Astrocyte (in vitro differentiated cells and primary cell): ENCODE measurements at places on chromosomes 5 and 9. TPM values are rescaled to one million over a fixed set of nuclear protein-coding genes. Genes with fewer than 3 reads are reported as not detected.

TAF11L10 gene
- total RNA-seq = not detected in 2 replicates

TRMO gene
- total RNA-seq = 8.5 and 8.8 TPM in 2 replicates

ADAMTS2 gene
- total RNA-seq = 18.8 and 26.6 TPM in 2 replicates

SLC6A3 gene
- total RNA-seq = 0.07 TPM in 2 replicates

MELK gene
- total RNA-seq = 8.4 and 12.3 TPM in 2 replicates

IFNA21 gene
- total RNA-seq = not detected in 2 replicates

NUDT2 gene
- 12.8 and 12.9 TPM in 2 replicates for total RNA-seq

MEGF10 gene
- total RNA-seq = 15.8 and 19.5 TPM in 2 replicates

FOXI1 gene
- total RNA-seq = not detected in 2 replicates

TMEM232 gene
- 1.4 and 1.7 TPM in 2 replicates for total RNA-seq

COL23A1 gene
- 0.16 and 0.19 TPM in 2 replicates for total RNA-seq

GRCh38 chr9:116219686-116220085, 66.1 kb downstream of the PAPPA start:
- no peaks in the 10 kb centered on the region for H3K27me3 ChIP-seq
- no peaks in the 10 kb centered on the region for H3K36me3 ChIP-seq
- no peaks in the 10 kb centered on the region for H3K4me1 ChIP-seq

DNA sequence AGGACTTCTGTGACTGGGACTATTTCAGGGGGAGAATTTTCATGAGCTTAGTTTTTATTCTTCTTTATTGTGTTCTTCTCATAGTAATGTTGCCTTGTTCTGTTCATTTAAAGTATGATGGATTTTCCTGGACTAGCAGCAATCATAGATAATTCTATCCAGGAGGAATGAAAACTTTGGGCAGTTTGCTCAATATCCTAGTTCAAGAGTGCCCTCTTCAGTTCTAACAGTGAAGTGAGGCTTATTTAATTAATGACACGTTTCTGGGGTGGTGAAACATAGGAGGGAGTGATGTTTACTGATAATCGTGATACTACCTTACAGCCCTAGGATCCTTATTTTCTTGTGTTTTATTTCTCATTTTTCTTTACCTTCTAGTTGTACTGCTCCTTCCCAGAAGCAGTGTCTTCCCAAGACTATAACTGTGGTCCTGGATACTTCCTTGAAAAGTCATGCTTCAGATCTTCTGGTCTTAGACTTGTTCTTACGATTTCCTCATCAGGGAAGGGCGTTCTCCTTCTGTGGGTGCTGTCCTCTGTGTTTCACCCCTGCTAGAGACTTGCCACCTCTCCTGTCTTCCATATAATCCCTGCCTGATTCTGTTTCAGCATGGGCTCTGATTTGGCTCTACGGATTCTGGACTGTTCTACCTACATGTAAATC, 57.4 kb downstream of the CFAP95 start:
- no peaks in the 10 kb centered on the region for H3K27me3 ChIP-seq
- H3K36me3 ChIP-seq = no peaks in the 10 kb centered on the region
- H3K27ac ChIP-seq = no peak overlapping the region
- DNase-seq = no peak

GRCh38 chr5:55437859-55438206, 96.9 kb downstream of the PLPP1 start:
- DNase-seq = no peak
- H3K36me3 ChIP-seq = no peaks in the 10 kb centered on the region
- H3K27ac ChIP-seq = peak overlapping the region; percentile 71
- peaks cover 35% of the 10 kb centered on the region for H3K4me1 ChIP-seq

GRCh38 chr5:181164076-181164952, 16.9 kb downstream of the OR2V2 start:
- no peak overlapping the region for H3K4me3 ChIP-seq
- no peaks in the 10 kb centered on the region for H3K27me3 ChIP-seq
- no peaks in the 10 kb centered on the region for H3K36me3 ChIP-seq

GRCh38 chr5:71977311-71977710, 130.0 kb upstream of the MAP1B start:
- no peak for DNase-seq
- H3K27me3 ChIP-seq = no peaks in the 10 kb centered on the region
- no peaks in the 10 kb centered on the region for H3K4me1 ChIP-seq
- no peak overlapping the region for H3K27ac ChIP-seq

GRCh38 chr9:127749090-127749787, 14.1 kb upstream of the TOR2A start:
- H3K27ac ChIP-seq = no peak overlapping the region
- H3K4me3 ChIP-seq = no peak overlapping the region
- peaks cover 13% of the 10 kb centered on the region for H3K27me3 ChIP-seq
- no peak for DNase-seq
- no peaks in the 10 kb centered on the region for H3K36me3 ChIP-seq

GRCh38 chr9:110911659-110912418, 126.4 kb downstream of the LPAR1 start:
- H3K4me1 ChIP-seq = peaks cover 11% of the 10 kb centered on the region
- no peaks in the 10 kb centered on the region for H3K36me3 ChIP-seq
- H3K27me3 ChIP-seq = no peaks in the 10 kb centered on the region
- DNase-seq = peak; percentile 52
- H3K27ac ChIP-seq = no peak overlapping the region
- H3K4me3 ChIP-seq = no peak overlapping the region

DNA sequence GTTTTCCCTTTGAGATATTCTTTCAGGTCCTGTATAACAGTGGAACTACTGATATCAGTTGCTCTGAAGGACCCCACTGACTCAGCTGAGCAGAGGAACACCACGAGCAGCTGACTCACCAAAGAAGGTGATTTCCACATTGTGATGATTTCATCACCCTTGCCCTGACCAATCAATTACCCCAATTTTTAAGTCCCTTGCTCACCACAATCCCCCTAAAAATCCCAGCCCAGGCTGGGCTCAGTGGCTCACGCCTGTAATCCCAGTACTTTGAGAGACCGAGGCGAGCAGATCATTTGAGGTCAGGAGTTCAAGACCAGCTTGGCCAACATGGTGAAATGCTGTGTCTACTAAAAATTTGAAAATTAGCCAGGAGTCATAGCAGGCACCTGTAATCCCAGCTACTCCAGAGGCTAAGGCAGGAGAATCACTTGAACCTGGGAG, 125.3 kb upstream of the ABCA1 start:
- H3K4me1 ChIP-seq = peaks cover 18% of the 10 kb centered on the region
- H3K27ac ChIP-seq = peak overlapping the region; percentile 80
- H3K27me3 ChIP-seq = no peaks in the 10 kb centered on the region

GRCh38 chr9:4366591-4367330, 66.9 kb upstream of the GLIS3 start:
- no peaks in the 10 kb centered on the region for H3K36me3 ChIP-seq
- peak; percentile 40 for DNase-seq
- peaks cover 10% of the 10 kb centered on the region for H3K4me1 ChIP-seq
- H3K4me3 ChIP-seq = no peak overlapping the region

GRCh38 chr5:176648474-176649194, 1.4 kb downstream of the TSPAN17 start:
- no peak overlapping the region for H3K27ac ChIP-seq
- H3K27me3 ChIP-seq = no peaks in the 10 kb centered on the region
- H3K36me3 ChIP-seq = no peaks in the 10 kb centered on the region
- H3K4me1 ChIP-seq = peaks cover 28% of the 10 kb centered on the region
- peak overlapping the region; percentile 71 for H3K4me3 ChIP-seq
